ENCODE measurements at places on chromosomes 16 and 17.

DNA sequence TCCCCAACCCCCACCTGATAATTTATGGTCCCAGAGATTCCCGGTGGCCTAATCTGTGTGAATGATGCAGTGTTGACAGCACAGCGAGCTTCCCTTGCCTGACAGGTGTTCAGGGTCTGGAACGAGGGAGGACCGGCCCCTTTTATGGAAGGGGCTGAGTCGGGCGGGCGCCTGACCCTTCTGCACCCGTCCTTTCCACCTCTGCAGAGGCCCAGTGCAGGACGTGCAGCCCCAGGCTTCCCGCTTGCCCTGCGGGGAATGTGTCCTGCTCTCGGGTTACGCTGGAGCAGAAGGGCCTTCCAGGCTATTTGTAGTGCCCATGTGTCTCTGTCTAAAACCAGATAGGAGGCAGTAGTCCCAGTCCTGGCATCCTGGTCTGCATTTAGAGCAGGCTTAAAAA lies 16.2 kb downstream of the SMTNL2 start:
- peaks cover under 1% of the 10 kb centered on the region for H3K4me1 ChIP-seq
- no peak overlapping the region for H3K27ac ChIP-seq
- no peak overlapping the region for H3K4me3 ChIP-seq
- H3K36me3 ChIP-seq = no peaks in the 10 kb centered on the region
- no peaks in the 10 kb centered on the region for H3K27me3 ChIP-seq

DNA sequence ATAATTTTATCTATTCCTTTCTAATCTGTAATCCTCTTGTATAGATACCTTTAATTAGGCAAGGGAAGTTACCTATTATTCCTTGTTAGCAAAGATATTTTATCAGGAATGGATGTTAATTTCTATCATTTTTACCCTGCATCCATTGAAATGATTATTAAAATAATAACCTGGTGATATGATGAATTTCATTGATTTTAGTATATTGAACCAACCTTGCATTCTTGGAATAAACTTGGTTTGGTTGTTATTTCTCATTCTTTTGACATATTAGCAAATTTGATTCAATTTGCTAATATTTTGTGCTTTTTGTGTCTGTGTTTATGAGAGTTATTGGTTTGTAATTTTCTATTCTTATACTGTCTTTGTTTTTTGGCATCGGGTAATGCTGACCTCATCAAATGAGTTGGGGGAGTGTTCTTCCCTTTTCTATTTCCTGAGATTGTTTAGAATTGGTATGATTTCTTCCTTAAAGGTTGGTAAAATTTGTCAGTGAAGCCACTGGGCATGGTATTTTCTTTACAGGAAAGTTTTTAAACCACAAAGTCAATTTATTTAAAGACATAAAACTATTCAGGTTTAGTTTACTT lies 250.4 kb upstream of the PMFBP1 start:
- DNase-seq = no peak
- H3K36me3 ChIP-seq = no peaks in the 10 kb centered on the region
- no peak overlapping the region for H3K4me3 ChIP-seq

- no peak for DNase-seq
- peaks cover 5% of the 10 kb centered on the region for H3K27me3 ChIP-seq
- H3K36me3 ChIP-seq = no peaks in the 10 kb centered on the region
- H3K4me1 ChIP-seq = no peaks in the 10 kb centered on the region
- H3K4me3 ChIP-seq = no peak overlapping the region
- no peak overlapping the region for H3K27ac ChIP-seq
These were observed 61.9 kb upstream of the RPL38 start for GRCh38 chr17:74141612-74142011.

DNA sequence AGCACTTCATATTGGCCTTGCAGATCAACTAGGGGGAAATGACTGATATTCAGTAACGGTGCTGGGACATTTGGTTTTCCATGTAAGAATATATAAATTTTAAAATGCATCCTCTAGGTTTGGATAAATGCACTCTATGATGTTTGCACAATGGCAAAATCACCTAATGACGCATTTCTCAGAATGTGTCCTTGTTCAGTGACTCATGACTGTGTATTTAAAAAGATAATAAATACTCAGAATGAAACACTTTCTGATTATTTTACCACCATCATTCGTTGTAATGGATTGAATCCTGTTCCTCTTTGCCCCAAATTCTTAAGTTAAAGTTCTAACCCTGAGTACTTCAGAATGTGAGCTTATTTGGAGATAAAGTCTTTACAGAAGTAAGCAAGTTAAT lies 17.2 kb upstream of the ADGRG1 start:
- no peak overlapping the region for H3K27ac ChIP-seq
- H3K27me3 ChIP-seq = no peaks in the 10 kb centered on the region
- no peak for DNase-seq
- H3K36me3 ChIP-seq = no peaks in the 10 kb centered on the region

- H3K27me3 ChIP-seq = no peaks in the 10 kb centered on the region
- H3K27ac ChIP-seq = no peak overlapping the region
- peaks cover 91% of the 10 kb centered on the region for H3K36me3 ChIP-seq
- no peak overlapping the region for H3K4me3 ChIP-seq
- H3K4me1 ChIP-seq = no peaks in the 10 kb centered on the region
These were observed 10.8 kb downstream of the MYBBP1A start for GRCh38 chr17:4544135-4544950.

DNA sequence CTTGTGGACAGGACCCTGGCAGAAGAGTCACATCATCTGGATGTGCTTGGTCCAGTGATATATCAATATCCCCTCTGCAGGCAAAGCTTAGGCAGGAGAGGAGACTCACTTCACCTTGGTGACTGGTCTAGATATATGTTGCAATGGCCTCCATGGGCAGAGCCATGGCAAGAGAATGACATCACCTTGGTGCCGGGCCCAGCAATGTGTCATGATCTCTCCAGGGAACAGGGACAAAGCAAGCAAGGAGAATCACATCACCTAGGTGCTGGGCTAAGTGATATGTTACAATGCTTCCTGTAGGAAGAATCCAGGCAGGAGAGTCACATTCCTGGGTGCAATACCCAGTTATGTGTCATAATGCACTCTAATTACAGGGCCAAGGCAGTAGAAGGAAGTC lies 2106.2 kb downstream of the TP53TG3F start:
- H3K27ac ChIP-seq = no peak overlapping the region

DNA sequence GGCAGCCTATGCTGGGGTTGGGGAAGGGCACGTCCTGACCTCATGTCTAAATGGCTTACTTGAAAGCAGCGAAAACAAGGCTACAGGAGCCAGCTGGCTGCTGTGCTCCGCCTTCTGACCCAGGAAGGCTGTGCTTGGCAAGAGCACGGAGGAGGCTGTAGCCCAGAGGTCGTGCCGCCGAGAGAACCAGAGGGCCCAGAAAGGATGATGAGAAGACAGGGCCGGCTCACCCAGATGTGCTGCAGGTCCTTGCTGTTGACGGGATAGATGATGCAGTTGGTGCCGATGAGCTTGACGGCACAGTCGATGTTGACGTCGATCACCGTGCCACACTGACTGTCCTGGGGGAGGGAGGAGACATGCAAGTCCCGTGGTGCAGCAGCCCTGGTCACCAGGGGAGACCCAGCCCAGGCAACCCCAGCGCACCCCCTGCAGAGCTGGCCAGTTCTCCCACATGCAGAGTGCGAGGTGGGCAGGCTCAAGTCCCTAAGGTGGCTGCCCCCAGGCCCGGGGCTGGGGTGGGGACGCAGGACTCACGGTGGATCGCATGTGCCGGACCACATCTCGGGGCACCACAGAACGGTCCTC lies 20.7 kb downstream of the SPHK1 start:
- H3K27ac ChIP-seq = no peak overlapping the region
- H3K36me3 ChIP-seq = peaks cover 54% of the 10 kb centered on the region
- no peaks in the 10 kb centered on the region for H3K27me3 ChIP-seq
- H3K4me3 ChIP-seq = no peak overlapping the region

DNA sequence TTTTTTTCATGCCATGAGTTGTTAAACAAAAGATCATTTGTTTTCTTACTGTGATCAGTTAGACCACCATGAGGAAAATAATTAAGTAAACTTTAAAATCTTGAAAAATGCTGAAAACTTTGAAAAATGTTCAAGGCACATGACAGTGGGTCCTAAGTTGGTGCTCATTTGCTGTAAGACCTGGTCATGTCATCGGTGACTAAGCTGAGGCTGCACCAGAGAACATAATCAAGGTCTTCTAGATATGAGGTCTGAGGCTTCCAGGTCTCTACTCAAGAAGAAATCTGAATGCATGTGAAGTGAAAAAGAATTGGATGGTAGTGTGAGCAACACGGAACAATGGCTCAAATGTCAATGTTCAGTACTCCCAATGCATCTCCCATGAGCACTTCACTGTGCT lies 87.6 kb downstream of the CFDP1 start:
- no peaks in the 10 kb centered on the region for H3K27me3 ChIP-seq
- H3K4me1 ChIP-seq = no peaks in the 10 kb centered on the region
- H3K4me3 ChIP-seq = no peak overlapping the region
- no peak overlapping the region for H3K27ac ChIP-seq
- no peak for DNase-seq
- H3K36me3 ChIP-seq = peaks cover 2% of the 10 kb centered on the region

GRCh38 chr16:88303890-88304819 lies 78.6 kb upstream of the ZNF469 start:
- H3K36me3 ChIP-seq = no peaks in the 10 kb centered on the region
- H3K4me1 ChIP-seq = no peaks in the 10 kb centered on the region
- H3K4me3 ChIP-seq = no peak overlapping the region
- H3K27me3 ChIP-seq = peaks cover 3% of the 10 kb centered on the region

- peaks cover 9% of the 10 kb centered on the region for H3K4me1 ChIP-seq
- H3K4me3 ChIP-seq = no peak overlapping the region
- no peaks in the 10 kb centered on the region for H3K27me3 ChIP-seq
- DNase-seq = no peak
- no peak overlapping the region for H3K27ac ChIP-seq
These were observed 188.7 kb upstream of the GSE1 start for GRCh38 chr16:85424260-85425073.

DNA sequence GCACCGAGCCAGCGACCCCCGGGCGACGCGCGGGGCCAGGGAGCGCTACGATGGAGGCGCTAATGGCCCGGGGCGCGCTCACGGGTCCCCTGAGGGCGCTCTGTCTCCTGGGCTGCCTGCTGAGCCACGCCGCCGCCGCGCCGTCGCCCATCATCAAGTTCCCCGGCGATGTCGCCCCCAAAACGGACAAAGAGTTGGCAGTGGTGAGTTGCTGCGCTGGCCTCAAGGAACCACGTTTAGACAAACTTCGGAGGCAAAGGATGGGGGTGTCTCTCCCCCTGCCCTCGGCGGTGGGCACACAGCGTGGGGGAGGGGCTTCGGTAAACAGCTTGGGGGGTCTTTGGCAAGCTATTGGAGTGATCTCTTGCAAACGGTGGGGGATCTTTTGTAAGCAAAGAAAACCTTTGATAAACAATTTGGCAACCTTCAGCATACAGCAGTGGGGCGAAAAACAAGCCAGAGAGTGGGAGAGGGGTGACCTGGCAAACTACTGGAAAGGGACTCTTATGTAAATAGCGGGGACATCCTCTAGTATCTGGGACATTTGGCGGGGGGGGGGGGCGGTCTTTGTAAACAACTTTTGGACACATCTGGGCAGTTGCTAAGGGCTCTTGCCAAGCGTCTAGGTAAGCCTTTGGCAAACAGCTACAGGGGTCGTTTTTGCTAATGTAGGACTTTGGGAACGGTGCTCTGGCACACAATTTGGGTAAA lies 587 bp downstream of the MMP2 start:
- H3K4me3 ChIP-seq = no peak overlapping the region
- no peaks in the 10 kb centered on the region for H3K36me3 ChIP-seq

GRCh38 chr16:87515475-87516330 lies 22.9 kb upstream of the ZCCHC14 start:
- no peak for DNase-seq
- H3K4me1 ChIP-seq = no peaks in the 10 kb centered on the region
- H3K27me3 ChIP-seq = no peaks in the 10 kb centered on the region
- no peaks in the 10 kb centered on the region for H3K36me3 ChIP-seq
- H3K4me3 ChIP-seq = no peak overlapping the region

- no peak overlapping the region for H3K27ac ChIP-seq
- peaks cover 9% of the 10 kb centered on the region for H3K36me3 ChIP-seq
- no peaks in the 10 kb centered on the region for H3K27me3 ChIP-seq
- peaks cover 31% of the 10 kb centered on the region for H3K4me1 ChIP-seq
These were observed 11.5 kb downstream of the ZNF319 start for GRCh38 chr16:57988929-57989328.

GRCh38 chr16:30010844-30011713 lies at the start of gene DOC2A:
DOC2A (minus strand) TSS chr16:30011027; CDS start chr16:30010222, 805 bp downstream.
- peaks cover 19% of the 10 kb centered on the region for H3K4me1 ChIP-seq
- H3K4me3 ChIP-seq = peak within 1 kb of the TSS; percentile 47
- H3K27me3 ChIP-seq = peaks cover 19% of the 10 kb centered on the region
- H3K27ac ChIP-seq = no peak within 1 kb of the TSS
- peak; percentile 26 for DNase-seq

- H3K27me3 ChIP-seq = no peaks in the 10 kb centered on the region
- no peak overlapping the region for H3K27ac ChIP-seq
These were observed 3.0 kb downstream of the CCL16 start for GRCh38 chr17:35978346-35978745.

DNA sequence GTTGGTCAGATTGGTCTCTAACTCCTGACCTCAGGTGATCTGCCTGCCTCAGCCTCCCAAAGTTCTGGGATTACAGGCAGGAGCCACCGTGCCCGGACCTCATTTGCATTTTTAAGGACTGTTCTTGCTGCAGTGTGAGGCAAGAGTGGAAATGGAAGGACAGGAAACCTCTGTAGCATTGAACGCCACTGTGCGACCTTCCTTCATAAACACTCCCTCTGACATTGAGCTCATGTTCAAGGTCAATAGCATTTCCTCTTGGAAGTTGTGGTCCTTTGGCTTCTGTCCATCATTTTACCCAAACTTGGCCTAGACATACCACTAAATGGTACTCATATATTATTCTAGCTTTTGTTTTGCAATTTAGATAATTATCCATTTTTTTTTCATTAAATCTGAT lies 32.8 kb upstream of the ABCA8 start:
- H3K27ac ChIP-seq = no peak overlapping the region
- no peak for DNase-seq
- no peaks in the 10 kb centered on the region for H3K27me3 ChIP-seq
- H3K36me3 ChIP-seq = no peaks in the 10 kb centered on the region
- H3K4me3 ChIP-seq = no peak overlapping the region

DNA sequence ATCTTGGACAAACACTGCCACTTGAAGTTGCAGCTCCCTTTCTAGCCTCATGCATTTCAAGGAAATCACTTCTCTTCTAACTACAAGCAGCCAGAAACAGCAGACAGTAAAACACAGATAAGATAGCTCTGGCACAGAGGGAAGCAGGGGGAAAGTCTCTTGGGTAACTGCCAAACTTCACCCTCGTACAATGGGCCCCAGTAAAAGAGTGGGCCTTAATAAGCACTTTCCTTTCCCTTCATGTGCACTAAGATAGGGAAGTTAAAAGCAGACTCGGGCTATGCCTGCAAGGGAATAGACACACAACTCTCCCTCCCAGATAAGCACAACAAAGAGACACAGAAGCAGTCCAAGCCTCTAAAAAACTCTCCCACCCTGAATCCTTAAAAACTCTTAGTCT lies 4.2 kb upstream of the KRTAP4-5 start:
- no peaks in the 10 kb centered on the region for H3K27me3 ChIP-seq
- no peak overlapping the region for H3K27ac ChIP-seq
- no peak overlapping the region for H3K4me3 ChIP-seq
- no peak for DNase-seq
- H3K36me3 ChIP-seq = no peaks in the 10 kb centered on the region
